H1 (cell line): ENCODE measurements at places on chromosomes 6 and 20.

- H3K4me3 ChIP-seq, result no peak overlapping the region
- no peaks in the 10 kb centered on the region for H3K36me3 ChIP-seq
- no peaks in the 10 kb centered on the region for H3K4me1 ChIP-seq
- no peak for DNase-seq
- H3K27me3 ChIP-seq, result no peaks in the 10 kb centered on the region
These were observed 43.4 kb downstream of the OGFRL1 start for GRCh38 chr6:71332012-71332411.

DNA sequence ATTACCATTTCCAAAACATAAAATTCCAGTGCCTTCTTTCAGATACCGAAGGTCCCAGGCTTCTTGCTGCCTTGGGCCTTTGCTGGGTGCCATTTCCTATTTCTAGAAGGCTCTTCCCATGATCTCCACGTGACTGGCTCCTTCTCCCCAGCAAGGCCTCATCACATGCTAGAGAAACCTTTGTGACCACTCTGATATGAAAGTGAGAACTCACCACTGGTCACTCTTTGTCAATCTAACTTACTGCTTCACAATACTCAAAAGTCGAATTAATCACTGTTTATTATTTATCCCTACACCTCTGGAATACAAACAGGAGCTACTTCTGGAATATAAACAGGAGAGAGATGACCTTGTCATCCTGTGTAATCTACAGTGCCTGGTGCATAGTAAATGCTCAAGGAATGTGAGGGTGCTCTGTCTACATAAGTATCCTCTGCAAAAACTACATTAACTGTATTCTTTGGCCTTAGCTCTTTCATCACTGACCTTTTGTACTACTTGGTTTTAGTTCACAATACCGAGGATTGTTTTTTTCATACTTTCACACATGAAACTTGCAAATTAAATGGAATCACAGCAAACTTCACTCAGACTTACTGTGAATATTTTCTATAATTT, 1.6 kb downstream of the STX7 start:
- H3K4me1 ChIP-seq, result no peaks in the 10 kb centered on the region; the same call in 1 of the 2 replicates
- no peak overlapping the region for H3K27ac ChIP-seq
- H3K27me3 ChIP-seq, result no peaks in the 10 kb centered on the region
- H3K36me3 ChIP-seq, result no peaks in the 10 kb centered on the region

- H3K36me3 ChIP-seq, result peaks cover 4% of the 10 kb centered on the region; the same call in 1 of the 2 replicates
- H3K27ac ChIP-seq, result no peak overlapping the region
- peak overlapping the region; percentile 75 for H3K4me3 ChIP-seq
- peaks cover 65% of the 10 kb centered on the region for H3K27me3 ChIP-seq
- no peaks in the 10 kb centered on the region for H3K4me1 ChIP-seq
These were observed 1.6 kb downstream of the CDH22 start for GRCh38 chr20:46306743-46307138.

- no peak overlapping the region for H3K4me3 ChIP-seq
- H3K36me3 ChIP-seq, result no peaks in the 10 kb centered on the region
- no peaks in the 10 kb centered on the region for H3K4me1 ChIP-seq
- H3K27ac ChIP-seq, result no peak overlapping the region
- H3K27me3 ChIP-seq, result no peaks in the 10 kb centered on the region
These were observed 64.5 kb downstream of the AKAP7 start for GRCh38 chr6:131199568-131200272.

GRCh38 chr6:156854466-156855161, 77.4 kb downstream of the ARID1B start:
- H3K27ac ChIP-seq, result no peak overlapping the region
- no peaks in the 10 kb centered on the region for H3K36me3 ChIP-seq
- no peak for DNase-seq
- no peak overlapping the region for H3K4me3 ChIP-seq
- no peaks in the 10 kb centered on the region for H3K27me3 ChIP-seq
- peaks cover 34% of the 10 kb centered on the region for H3K4me1 ChIP-seq

- H3K27ac ChIP-seq, result no peak overlapping the region
- H3K4me1 ChIP-seq, result no peaks in the 10 kb centered on the region
- no peaks in the 10 kb centered on the region for H3K27me3 ChIP-seq
- DNase-seq, result no peak
These were observed 105.2 kb upstream of the CARMIL1 start for GRCh38 chr6:25173951-25174474.

GRCh38 chr6:154602296-154602695, 91.8 kb upstream of the CNKSR3 start:
- H3K27me3 ChIP-seq, result no peaks in the 10 kb centered on the region
- H3K27ac ChIP-seq, result no peak overlapping the region
- no peaks in the 10 kb centered on the region for H3K36me3 ChIP-seq

DNA sequence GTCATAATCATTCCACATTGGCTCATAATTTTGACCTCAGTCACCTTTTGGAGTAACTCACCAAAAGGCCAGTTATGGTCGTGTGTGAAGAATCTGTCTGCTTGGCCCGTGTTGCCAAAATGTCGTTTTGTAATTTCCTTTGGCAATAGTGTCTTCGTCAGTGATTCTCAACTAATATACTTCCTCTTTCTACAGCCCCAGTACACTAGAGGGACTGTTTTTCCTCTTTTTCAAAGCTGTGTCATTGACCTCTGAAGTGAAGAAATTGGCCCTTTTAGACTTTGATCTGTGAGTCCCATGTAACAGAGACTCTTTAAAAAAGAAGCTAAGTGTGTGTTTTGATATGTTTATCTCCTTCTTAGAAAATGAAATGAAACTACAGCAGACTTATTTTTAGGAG, 5.2 kb downstream of the FOXO3 start:
- no peak for DNase-seq
- no peaks in the 10 kb centered on the region for H3K36me3 ChIP-seq
- H3K4me3 ChIP-seq, result no peak overlapping the region

DNA sequence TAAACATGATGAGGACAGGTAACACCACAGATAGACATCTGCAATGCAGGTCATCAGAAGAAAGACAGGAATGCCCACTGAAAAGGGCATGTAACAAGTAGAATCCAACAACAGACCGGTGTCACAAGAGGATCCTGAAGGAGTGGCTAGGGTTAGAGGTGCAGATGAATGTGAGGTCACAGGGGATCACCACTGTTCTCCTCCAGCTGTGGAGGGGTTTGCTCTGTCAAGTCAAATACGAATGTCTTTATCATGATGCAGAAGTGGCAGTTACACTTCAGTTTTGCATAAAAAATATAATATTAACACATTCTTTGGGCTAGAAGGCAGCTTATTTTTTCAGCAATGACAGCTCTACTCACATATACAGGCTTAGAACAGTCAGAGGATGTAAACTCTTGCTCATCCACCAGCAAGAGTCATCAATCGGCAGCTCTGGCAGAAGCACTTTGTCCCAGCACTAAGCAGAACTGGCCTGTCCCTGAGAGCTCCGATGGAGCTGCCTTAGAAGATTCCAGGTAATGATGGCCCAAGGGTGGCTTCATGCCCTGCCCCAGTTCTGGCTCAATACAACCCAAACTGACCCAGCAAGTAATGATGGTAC, 130.4 kb upstream of the TRAF3IP2 start:
- peaks cover 8% of the 10 kb centered on the region; the same call in 1 of the 2 replicates for H3K36me3 ChIP-seq
- peaks cover 4% of the 10 kb centered on the region; the same call in 1 of the 2 replicates for H3K4me1 ChIP-seq
- no peaks in the 10 kb centered on the region for H3K27me3 ChIP-seq
- no peak for DNase-seq
- H3K4me3 ChIP-seq, result no peak overlapping the region

GRCh38 chr6:80357674-80358073, 251.2 kb downstream of the BCKDHB start:
- H3K27ac ChIP-seq, result no peak overlapping the region
- no peak for DNase-seq
- no peaks in the 10 kb centered on the region for H3K36me3 ChIP-seq
- H3K4me1 ChIP-seq, result no peaks in the 10 kb centered on the region

GRCh38 chr6:136526937-136527336, 23.3 kb downstream of the MAP7 start:
- H3K27ac ChIP-seq, result no peak overlapping the region
- no peak overlapping the region for H3K4me3 ChIP-seq
- no peaks in the 10 kb centered on the region for H3K27me3 ChIP-seq
- H3K36me3 ChIP-seq, result no peaks in the 10 kb centered on the region
- no peak for DNase-seq

GRCh38 chr6:42834056-42834455, 45.4 kb upstream of the RPL7L1 start:
- no peaks in the 10 kb centered on the region for H3K27me3 ChIP-seq
- no peak for DNase-seq

GRCh38 chr6:53922539-53922981, 127.8 kb downstream of the LRRC1 start:
- DNase-seq, result no peak
- H3K27me3 ChIP-seq, result no peaks in the 10 kb centered on the region
- H3K4me3 ChIP-seq, result no peak overlapping the region
- H3K36me3 ChIP-seq, result no peaks in the 10 kb centered on the region

DNA sequence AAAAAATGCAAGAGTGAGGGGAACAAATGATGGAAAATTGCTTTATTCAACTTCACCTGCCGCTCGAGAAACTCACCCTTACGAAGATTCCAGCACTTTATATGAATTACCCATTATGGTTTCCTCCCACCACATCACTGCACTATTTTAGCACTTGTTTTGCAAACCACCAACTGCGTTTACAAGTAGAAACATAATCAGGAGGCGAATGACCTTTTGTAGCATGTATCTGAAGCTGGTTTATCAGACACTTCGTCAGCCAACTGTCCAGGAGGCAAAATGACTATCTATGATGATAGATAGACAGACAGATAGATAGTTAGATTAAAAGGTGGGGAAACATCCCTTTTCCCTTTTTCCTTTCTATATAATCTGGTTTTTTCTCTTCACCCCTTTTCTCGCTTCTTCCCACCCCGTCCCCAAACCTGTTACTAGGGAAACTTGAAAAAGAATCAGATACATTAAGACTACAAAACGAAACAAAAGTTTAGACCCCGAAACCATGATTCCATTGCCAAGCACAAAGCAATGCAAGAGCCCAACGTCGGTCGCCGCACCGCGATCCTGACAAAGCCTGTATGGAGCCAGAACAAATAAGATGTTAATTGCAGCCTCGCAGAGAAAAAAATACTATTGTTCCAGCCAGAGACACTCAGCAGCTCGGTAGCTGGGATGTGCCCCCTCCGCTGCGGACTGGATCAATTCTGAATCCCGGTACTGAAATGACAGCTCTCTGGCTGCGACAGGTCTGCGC, 933 bp upstream of the ADGRB3 start:
- H3K4me1 ChIP-seq, result no peaks in the 10 kb centered on the region; the same call in 1 of the 2 replicates
- peak overlapping the region; percentile 70 for H3K4me3 ChIP-seq
- H3K36me3 ChIP-seq, result no peaks in the 10 kb centered on the region
- H3K27me3 ChIP-seq, result peaks cover 2% of the 10 kb centered on the region; the same call in 1 of the 2 replicates

GRCh38 chr6:54361734-54362133, 53.5 kb downstream of the TINAG start:
- no peak overlapping the region for H3K27ac ChIP-seq
- no peaks in the 10 kb centered on the region for H3K27me3 ChIP-seq
- no peak overlapping the region for H3K4me3 ChIP-seq
- no peaks in the 10 kb centered on the region for H3K36me3 ChIP-seq
- no peak for DNase-seq

DNA sequence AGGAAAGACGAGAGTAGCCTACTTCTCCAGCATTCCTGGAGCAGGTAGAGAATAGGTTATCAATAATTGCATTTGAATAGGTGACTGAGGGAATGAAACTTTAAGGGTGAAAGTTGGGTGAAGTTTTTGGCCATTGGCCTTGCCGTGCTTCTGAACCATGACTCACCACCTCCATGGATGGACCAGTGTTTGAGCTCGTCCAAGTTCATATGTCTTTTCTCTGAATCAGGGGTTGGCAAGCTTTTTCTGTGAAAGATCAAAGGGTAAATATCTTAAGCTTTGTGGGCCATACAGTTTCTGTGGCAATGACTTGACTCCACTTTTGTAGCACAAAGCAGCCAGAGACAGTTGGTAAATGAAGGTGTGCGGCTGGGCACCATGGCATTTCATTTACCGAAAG, 31.8 kb downstream of the SNRNP48 start:
- H3K4me3 ChIP-seq, result no peak overlapping the region
- H3K27ac ChIP-seq, result no peak overlapping the region
- H3K36me3 ChIP-seq, result no peaks in the 10 kb centered on the region
- no peak for DNase-seq
